ENCODE measurements at places on chromosomes 4 and X. TPM values are rescaled to one million over a fixed set of nuclear protein-coding genes. Genes with fewer than 3 reads are reported as not detected.

Gene SNCA
- 15.2 TPM for total RNA-seq

Gene ARHGAP36
- total RNA-seq: 0.27 TPM

Gene NPY1R
- 0.54 TPM for total RNA-seq

Gene SAGE1
- not detected for total RNA-seq

Gene USP17L27
- not detected for total RNA-seq

Gene SLC6A14
- total RNA-seq: not detected

Gene RADX
- 7.5 TPM for total RNA-seq

Gene TMPRSS11F
- not detected for total RNA-seq

Gene PAK3
- 31.5 TPM for total RNA-seq

Gene GC
- total RNA-seq: not detected

DNA sequence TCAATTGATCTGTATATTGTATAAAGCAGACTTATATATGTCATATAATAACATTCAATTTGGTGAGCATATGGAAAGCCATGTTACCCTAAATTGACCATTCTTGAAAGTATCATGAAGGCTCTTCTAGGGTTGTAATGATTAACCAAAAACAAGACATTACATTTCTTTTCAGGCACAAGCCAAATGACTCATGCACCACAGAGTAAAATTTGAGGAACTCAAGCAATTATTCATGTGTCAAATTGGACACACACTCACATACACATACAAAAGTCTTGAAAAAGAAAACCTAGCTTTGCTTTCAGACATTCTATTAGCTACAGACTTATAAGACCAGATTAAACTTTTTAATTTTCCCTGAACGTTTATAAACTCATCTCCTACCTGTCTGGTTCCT lies 146.5 kb upstream of the PCDH18 start:
- no peak for DNase-seq

GRCh38 chr4:76881375-76881774 lies 16.6 kb downstream of the SOWAHB start:
- no peak for DNase-seq

DNA sequence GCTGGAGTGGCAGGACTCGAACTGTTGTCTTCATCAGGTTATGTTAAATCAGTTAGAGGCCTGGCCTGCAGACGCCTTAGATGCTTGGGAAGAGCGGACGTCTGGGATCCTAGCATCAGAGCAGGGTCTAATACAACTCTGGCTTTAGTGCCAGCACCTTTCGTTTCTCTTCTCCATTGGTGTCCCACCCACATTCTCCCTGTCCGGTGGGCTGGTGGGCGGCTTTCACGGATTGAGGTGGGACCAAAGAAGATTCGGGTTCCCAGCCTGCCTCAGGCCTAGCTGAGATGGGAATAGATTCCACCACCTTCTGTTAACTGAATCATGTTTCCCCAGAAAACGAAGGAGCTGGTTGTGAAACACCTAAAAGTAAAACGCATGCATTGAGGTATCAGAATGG lies 939 bp downstream of the PDK3 start:
- DNase-seq: no peak

- DNase-seq: no peak
Measured at GRCh38 chr4:107705742-107706556, 14.1 kb downstream of the PAPSS1 start.

DNA sequence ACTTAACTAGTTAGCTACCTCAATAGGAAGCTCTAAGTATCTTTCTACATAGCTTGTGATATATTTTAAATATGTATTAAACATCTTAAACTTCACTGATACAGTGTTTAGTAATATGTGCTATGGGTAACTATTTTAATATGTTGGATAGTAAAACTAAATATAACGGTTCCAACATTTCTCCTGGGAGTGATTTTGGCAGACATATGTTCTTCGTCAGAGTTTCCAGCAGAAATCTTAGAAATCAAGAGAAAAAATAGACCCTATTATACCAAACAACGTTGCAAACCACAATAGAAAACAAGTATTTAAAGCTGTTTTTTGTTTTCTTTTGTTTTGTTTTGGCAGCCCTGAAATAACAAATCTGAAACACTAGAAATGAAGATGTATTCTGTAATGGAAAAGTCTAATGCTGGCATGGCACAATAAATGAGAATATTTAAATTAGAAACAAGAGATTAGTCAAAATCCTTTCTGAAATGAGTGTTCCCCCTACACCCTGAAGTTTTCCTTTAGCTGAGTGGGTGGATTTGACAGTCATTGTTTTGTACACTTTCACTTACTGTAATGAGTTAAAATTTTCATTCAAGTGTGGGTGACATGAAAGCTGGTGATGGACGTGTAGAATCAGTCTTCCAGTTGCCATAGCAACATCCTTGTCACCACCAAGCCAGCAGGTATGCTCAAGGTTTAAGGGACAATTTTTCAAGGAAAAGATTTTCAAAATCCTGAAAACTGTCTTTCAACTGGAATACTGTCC lies 233.5 kb downstream of the SCFD2 start:
- no peak for DNase-seq

GRCh38 chrX:55167124-55167803 lies 52.9 kb upstream of the PAGE5 start:
- no peak for DNase-seq

DNA sequence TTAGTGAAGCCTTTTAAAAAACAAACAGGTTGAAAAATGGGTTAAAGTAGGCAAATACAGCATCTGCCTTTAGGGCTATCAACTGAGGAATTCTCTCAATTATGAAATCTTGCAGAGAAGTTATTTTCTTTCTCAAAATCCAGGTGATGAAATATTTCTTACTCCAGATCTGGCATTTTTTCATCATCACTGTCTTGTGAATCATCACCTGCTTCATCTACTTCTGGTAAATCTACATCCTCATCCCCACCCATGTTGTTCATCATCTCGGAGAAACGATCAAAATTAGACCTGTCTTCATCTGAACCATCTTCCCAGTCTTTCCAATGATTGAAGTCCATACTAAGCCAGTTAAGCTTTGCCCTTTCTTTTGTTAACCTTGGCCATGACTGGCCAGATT lies 33.3 kb upstream of the HPF1 start:
- DNase-seq: no peak

- no peak for DNase-seq
Measured at GRCh38 chr4:24765376-24765988, 29.9 kb upstream of the SOD3 start.

GRCh38 chr4:183370786-183371185 lies 48.6 kb upstream of the CLDN24 start:
- DNase-seq: no peak

DNA sequence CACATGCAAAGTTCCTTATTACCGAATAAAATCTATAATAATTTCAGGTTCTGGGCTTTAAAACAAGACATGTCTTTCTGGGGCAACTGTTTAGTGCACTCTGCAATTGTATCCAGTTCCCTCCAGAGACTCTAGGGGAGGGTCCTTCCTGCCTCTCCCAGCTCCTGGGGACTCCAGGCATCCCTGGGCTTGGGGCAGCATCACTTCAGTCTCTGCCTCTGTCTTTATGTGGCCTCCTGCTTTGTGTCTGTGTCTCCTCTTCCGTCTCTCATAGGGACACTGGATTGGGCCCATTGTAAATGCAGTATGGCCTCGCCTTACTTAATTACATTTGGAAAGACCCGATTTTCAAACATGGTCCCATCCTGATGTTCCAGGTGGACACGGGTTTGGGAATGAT lies 10.9 kb upstream of the ASMTL start:
- no peak for DNase-seq

Measured in glutamatergic neuron (in vitro differentiated cells).